ENCODE measurements at places on chromosomes 2 and 18.

DNA sequence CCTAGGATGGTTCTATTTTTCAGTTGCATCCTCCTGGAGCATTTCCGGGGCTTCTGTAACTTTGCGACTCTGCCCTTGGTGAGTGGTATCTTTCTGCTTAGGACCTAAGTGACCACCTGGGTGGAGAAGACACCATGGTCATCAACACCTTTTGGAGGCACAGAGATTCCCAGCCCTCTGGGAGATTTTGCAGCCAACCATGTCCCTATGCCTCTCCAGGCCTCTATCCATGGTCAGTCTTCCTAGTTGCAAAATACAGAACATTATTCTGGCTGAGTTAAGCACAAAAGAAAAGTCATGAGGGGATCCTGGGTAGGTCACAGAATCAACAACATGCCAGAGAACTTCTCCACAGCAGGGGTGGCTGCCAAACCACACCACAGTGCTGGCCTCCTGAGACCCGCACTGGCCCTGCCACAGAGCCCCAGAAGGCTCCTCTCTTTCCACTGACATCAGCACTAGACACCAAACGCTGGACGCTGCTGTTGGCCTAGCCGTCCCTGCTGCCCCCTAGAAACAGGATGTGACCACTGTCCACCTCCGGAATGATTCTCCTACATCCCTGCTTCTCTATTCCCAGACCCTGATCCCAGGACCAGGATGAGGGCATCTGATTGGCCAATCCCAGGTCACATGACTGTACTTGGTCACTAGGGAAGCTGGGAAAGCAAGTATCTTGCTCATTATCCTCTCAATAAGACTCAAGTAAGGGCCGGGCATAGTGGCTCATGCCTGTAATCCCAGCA, 47.7 kb downstream of the SMAD7 start:
- DNase-seq = no peak

DNA sequence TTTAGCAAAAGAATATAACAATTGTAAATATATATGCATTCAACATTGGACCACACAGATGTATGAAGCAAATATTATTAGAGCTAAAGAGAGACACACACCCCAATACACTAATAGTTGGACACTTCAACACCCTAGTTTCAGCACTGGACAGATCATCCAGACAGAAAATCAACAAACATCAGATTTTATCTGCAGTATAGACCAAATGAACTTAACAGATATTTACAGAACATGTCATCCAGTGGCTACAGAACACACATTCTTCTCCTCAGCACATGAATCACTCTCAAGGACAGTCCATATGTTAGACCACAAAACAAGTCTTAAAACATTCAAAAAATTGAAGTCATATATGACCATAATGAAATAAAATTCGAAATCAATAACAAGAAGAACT, 22.1 kb upstream of the EVA1A start:
- no peak for DNase-seq

DNA sequence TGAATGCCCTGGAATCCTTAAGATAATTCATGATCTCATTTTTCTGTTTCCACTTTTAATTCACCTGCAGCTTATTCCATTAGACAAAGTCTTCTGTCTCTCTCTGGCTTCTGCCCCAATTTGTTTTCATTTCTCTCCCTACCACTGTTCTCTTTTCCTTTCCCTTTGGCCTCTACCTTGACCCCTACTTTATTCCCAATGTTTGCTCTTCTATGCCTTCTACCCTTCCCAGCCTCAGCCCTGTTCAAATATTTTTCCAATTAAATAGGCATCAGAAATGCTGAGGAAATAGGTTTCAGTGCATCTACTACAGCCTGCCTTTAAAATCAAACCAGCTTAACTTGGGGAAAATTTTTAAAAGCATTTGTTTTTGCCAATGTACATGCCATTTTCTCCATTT, 443.7 kb upstream of the CWC22 start:
- no peak for DNase-seq

DNA sequence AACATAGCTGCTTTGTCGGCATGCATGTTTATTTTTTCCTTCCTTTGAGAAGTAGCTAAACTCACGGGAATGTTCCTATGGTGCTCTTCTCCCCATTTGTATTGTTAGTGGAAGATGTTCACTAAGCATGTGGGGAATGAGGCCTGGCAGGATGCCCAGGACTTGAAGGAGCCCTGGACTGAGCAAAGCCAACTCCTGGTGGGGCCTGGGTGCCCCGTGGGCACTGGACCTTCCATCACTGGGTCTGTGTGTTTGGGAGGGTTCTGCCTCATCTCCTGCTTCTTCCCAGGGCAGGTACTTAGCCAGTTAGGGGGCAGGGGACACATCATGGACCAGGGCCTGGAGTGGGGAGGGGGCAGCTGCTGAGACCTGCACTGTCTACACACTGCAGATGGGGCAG, 49.3 kb downstream of the ACAA2 start:
- DNase-seq = no peak

GRCh38 chr18:53747663-53748160, 476.8 kb downstream of the MBD2 start:
- DNase-seq = no peak

DNA sequence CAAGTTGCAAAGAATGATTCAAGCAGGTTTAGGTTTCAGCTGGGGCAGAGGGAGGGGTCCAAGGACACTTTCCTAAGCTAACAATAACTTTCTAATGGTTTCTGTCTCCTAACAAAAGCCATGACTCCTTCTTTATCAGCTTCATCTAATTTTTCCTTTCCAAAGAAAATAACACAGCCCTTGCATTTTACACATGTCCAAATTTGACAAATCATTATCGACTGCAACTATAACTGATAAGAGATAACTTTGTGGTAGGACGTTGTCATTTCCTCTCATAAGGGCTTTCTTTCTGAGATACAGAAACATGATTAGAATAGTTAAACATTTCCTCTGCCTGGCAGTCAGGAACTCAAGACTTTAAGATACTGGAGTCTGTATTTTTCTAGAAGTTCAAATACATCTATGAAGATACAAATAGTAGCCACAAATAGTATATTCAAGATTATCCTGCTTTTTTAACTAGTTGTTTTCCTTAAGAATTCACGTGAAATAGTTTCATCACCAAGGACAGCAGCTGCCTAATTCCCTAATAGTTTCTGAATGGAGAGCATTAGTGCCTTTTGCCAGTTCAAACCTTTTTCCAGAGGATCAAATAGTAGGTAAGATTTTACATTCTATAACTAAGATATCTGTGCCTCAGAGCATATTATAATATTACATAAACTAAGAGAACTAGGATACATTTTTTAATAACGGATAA, 263.2 kb downstream of the EXOC6B start:
- DNase-seq = no peak

- no peak for DNase-seq
Observed at GRCh38 chr18:59861963-59862819, 37.6 kb upstream of the PMAIP1 start.

DNA sequence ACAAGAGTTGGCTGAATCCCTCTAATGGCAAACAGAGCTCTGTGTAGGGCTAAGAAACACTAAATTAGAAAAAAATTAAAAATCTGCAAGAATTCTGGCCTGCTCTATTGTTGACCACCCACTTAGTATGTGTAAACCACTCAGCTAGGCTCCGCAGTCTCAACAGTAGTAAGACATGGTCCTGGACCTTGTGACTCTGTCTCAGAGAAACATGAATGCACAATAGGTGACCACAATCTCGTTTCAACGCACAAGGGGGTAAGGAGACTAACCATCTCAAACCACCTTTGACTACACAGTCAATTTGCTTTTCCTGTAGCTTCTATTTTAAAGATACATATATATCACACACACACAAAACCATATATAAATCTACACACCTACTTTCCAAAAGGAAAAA, 16.5 kb downstream of the SEPTIN10 start:
- DNase-seq = no peak

DNA sequence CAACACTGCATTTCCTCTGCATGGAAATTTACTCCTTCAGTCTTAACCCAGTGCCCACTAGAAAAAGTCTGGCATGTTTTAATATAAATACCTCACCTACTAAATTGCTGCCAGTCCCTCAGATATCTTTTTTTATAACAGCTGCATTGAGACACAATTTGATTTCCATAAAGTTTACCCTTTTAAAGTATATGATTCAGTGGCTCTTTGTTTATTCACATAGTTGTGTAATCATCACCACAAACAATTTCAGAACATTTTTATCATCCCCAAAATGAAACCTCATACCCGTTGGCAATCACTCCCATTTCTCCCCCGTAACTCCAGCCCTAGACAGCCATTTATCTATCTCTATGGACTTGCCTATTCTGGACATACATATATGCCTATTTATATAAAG, 17.0 kb upstream of the FRZB start:
- DNase-seq = no peak

DNA sequence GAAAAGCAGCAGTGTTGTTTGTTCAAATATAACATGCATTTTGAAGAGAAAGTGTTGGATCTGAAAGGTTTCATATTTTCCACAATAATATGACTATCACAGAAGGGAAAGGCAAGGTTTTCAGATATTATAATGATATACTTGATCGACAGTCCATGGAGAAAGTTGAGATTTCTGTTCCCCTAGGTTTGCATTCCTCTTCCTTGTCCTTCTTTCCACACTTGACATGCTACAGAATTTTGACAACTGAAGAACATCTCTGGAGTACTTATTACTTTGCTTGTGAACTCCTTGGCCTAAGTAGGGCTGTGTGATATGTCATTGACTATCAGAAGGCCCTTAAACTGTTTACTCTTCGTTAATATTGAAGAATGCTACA, 46.5 kb downstream of the TMEFF2 start:
- DNase-seq = no peak
